ENCODE measurements at places on chromosomes 3 and 15. TPM values are rescaled to one million over a fixed set of nuclear protein-coding genes. Genes with fewer than 3 reads are reported as not detected.

DNA sequence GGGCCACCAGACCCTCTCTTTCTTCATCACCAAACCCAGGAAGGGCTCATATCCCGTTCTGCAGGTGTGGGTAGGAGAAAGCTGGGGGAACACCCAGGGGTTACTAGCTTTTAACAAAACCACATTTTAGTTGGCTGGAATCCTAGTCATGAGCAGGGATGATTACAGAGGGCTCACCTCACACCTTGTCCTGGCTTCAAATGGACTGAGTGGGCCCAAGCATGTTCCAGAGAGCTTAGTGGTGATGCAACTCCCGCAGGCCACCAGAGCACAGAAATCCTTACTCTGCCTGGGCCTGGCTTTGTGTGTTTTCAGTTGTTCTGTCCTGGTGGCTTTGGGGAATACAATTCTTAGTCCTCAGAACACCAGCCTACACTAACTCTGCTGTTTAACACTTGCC, 56.8 kb upstream of the RYK start:
- DNase-seq: no peak

C3orf62 gene
- total RNA-seq: 4.5 TPM

GRCh38 chr3:170425491-170426239, 7.0 kb downstream of the CLDN11 start:
- DNase-seq: no peak

- DNase-seq: no peak
These were observed 48.1 kb downstream of the SETMAR start for GRCh38 chr3:4351164-4351855.

CEP70 gene
- total RNA-seq: 43.3 TPM
